Activated CD8-positive, alpha-beta memory T cell treated with anti-CD3 and anti-CD28 coated beads, Interleukin-2, amount 10 ng/mL, durations not matched to agents 7 days and 5 days (primary cell): ENCODE measurements at places on chromosomes 1 and 21. TPM values are rescaled to one million over a fixed set of nuclear protein-coding genes. Genes with fewer than 3 reads are reported as not detected.

The NTMT2 gene
- not detected for total RNA-seq

GRCh38 chr1:102970496-102971078 lies 137.7 kb downstream of the COL11A1 start:
- DNase-seq, result no peak

The OLIG2 gene
- not detected for total RNA-seq

DNA sequence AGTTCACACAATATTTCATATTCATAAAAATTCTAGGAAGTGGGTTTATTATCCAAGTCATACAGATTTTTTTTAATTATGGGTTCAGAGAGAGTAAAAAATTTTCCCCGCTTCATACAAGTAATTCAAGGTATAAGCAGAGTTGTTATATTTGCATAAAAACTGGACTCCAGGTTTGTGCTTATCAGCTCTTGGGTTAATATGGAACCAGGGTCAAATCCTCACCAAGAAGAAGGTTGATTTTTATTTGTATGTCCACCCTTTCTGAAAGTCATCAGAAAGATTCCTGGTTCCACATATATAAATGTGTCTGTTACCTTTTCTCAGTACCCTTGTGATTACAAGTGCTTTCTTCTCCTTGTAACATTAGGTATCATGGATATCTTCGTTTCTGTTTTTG lies 143.8 kb upstream of the PKN2 start:
- DNase-seq, result no peak

- no peak for DNase-seq
Observed at GRCh38 chr1:150221552-150221951, 14.4 kb downstream of the ANP32E start.

DNA sequence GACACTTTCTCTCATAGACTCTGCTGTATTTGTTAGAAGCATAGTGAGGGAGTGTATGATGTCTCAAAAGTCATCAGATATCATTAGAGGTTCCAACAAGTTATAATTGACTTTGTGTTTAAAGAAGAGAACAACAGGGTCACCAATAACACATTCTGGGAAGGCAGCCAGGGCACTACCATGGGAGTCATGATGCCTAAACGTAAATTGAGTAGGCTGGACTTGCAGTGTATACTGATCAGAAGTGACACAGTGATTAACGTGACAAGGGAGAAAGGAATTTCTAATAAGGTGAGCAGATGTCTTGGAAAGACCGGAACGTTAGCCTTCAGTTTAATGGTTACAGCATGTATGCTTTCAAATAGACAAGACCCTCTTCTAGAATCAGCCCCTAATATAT lies 973.2 kb downstream of the NCAM2 start:
- DNase-seq, result no peak

DNA sequence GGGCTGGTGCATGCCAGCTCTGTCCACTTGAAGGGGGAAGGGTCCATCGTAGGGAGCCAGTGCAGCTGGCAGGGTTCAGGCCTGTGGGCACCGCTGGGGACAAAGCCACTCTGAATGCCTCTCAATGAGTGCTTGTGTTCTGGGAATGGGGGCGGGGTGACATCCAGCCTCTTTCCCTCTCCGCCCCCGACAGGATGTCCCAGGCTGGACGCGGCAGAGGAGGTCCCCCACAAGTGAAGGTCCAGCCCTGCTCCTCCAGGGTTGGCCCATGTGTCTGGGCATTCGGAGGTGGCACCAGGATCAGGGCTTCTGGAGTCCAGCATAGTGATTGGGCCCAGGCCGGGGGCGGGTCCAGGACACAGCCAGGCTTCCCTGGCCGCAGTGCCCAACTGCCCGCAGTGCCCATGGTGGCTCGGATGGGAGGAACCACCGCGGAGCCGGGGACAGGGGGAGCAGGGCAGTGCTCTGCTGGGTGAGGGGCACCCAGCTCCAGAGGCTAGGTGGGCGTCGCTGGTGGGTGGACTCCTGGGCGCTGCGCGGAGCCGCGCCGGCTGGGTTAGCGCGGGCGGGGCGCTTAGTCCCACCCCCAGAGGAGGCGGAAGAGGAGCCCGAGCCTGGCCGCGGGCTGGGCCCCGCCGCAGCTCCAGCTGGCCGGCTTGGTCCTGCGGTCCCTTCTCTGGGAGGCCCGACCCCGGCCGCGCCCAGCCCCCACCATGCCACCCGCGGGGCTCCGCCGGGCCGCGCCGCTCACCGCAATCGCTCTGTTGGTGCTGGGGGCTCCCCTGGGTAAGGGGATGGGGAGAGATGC lies at the start of gene SHISA4:
TSS of gene SHISA4 (plus strand) at position 617 of the 808 bp plus-strand sequence. CDS start at position 714, 97 bp downstream.
- DNase-seq, result no peak
